ENCODE measurements at places on chromosomes 12 and 14.

DNA sequence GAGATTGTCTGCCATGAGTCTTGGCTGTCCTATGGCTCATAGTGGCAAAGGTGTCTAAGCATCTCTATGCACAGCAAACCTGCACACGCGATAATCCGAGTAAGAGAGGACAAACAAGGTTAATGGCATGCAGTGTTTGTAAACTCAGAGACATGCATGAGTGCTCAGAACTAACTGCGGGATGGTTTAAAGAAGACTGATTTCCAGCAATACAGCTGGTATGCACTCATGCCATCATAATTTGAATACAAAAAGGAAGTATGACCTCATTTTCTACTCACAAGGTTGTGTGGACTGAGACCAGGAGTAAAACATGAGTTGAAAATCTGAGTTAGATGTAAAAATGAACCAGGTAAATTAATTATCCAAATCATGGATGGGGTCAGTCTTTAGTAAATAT is 16.6 kb upstream of the TCP11L2 start:
- DNase-seq, result no peak

DNA sequence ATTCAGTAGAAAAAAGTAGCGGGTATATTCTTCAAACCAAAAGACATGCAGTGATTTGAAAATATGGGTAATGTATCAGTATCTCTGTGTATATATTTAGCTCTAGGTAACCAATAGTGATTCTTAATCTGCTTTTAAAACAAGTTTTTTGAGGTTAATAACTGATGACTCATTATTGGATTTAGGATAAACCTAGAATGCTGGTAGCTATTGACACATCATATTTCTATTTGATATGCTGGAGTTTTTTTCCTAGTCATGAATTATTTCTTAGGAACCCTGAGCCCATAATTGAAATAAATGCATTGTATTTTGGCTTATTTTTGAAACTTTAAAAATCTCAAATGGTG is 15.5 kb downstream of the ARF6 start:
- DNase-seq, result no peak

DNA sequence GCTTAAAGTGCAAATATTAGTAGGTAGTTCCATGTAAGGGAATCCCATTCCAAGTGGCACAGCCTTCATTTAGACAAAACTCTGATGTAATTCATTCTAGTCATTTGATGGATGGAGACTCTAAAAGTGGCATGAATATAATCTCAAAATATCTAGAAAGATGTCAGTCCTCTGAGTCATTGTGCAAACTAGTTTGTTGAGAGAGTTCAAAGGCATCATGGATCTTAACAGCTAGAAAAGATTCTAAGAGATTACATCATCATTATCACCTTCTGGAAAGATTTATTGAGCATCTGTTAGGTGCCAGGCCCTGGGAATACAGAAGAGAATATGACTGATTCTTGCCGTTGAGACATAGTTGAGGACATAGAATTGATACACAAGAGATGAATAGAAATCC is 30.7 kb downstream of the CRADD start:
- DNase-seq, result no peak

GRCh38 chr12:112303799-112304198 is 78.4 kb downstream of the HECTD4 start:
- DNase-seq, result no peak

DNA sequence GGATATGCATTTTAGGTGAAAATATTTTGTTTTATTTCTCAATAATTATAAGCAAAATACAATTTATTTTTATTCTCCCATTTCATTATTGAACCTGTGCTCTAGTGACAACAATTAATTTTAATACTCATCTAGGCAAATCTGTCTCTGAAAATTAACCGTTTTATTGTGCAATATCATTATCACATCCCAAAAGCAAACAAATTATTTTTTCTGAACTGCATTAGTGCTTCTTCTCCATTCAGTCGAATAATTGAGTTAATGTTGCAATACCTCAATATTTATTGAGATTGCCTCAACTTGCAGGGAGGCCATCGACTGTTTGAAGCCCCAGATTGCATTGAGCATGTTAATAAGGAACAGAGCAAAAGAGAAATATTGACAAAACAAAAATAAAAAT is 303.2 kb upstream of the LRFN5 start:
- no peak for DNase-seq

DNA sequence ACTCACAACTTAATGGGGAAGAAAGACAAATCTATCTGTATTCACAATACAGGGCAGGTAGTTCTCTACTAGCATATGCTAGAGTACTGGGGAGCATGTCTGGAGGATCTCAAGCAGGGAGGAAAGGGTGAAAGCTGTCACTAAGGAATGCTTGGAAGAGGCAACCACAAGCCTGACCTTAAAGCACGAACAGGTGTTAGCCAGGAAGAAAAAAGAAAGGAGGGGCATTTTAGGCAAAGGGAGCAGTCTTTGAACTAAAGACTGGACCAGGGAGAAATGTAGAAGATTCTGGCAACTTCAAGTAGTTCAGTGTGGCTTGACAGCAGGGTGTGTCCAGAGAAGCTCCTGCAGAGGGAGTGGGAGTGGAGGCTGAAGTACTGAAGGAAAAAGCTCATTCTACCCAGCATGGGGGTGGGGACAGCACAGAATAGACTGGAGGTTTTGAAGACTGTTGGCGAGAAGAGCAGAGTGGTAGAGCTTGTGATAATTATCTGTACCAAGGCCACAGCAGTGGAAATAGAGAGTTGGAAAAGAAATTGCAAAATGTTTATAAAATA is 50.9 kb downstream of the AP5M1 start:
- no peak for DNase-seq

DNA sequence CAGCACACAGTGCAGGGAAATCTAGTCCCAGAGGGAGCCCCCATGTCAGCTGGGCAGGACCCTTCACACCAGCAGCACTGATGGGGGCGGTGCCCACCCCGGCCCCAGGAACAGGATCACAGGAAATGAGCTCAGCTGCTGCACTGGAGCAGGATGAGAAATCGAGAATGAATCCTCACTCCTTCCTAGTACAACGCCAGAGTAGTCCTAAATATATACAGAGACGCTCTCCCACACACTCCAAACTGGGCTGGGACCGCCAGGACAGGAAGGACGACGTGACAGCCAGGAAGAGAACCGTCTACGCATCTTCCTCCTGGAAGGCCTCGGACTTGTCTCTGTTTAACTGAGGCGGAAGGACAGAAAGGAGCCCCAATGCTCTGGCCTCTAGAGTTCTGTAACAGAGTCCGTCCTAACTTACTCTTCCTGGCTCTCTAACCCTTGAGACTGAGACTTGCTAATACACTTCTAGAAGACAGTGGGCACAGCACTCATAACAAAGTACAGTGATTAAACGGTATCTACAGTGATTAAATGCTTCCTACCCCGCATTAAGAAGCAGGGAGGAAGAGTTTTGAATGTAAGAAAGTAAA is 33.4 kb downstream of the CDC42BPB start:
- DNase-seq, result peak; percentile 44

GRCh38 chr12:18864900-18865561 is 127.1 kb downstream of the CAPZA3 start:
- DNase-seq, result peak; percentile 11

DNA sequence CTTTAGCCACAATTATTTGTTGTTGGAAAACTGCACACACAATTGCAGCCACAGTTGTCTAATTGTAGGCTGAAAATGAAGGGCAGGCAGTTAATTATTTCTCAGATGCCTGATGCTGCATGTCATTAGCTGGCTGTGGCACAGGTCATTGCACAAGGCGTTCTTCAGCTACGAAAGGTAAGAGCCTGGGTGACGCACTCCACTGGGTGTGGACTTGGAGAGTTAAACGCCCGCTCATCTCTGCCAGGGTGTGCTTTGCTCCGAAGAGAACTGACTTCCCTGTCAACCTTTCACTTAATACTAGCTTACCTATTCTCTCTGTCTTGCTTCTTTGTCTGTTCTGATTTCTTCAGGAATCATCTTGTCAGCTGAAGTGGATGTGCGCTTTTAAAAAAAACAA is 91.4 kb upstream of the CPM start:
- DNase-seq, result no peak
